ENCODE measurements at places on chromosomes 4 and X.

GRCh38 chr4:101393256-101393655 lies 45.9 kb upstream of the PPP3CA start:
- no peak for DNase-seq

- DNase-seq = no peak
Measured at GRCh38 chr4:131547506-131547981, 1601.5 kb upstream of the PCDH10 start.

- DNase-seq = no peak
Measured at GRCh38 chrX:118368398-118368797, 22.5 kb downstream of the WDR44 start.

DNA sequence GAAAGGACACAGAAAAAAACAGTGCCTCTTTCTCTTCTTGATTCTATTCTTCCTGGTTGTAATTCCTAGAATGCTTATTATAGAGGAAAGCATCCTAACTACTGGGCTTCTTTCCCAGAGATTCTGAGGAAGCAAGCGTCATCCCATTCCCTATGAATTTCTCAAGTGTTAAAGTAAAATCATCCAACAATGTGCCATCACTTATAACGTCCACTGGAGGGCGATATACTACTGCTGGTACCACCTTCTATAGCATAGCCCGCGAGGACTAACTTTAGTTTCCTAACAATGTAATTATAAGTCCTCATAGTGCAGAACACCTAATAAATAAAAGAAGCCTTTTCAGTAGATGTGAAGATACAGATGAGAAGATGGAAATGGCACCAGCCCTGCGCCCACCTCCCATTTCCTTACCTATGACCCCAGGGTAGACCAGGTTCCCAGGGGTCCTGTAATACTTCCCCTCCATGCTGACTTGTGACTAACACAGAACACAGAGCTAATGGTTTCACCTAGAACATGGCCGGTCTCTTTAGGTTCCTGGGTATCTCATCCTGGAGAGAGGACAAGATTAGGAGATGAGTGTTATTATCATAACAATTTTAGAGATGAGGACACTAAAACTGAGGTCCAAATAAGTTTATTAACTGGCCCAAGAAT lies 4.2 kb downstream of the CENPVL3 start:
- DNase-seq = no peak

DNA sequence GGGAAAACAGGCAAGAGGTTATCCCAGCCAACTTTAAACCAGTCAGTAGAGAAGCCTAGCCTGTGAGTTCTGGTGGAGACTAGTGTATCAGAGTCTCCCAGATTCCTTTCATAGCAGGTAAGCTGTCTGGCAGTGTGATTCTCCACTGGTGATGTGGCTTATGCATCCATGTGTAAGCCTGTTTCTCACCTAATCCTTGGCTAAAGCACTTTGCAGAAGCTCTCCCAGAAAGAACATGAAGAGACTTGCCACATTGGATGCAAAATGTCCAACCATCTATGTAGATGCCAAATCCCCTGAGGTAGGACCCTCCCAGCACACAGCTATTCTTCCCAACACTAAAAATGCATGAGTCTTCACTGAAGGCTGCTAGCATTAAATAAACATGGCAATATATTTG lies 111.7 kb downstream of the CHRNA9 start:
- no peak for DNase-seq

- no peak for DNase-seq
Measured at GRCh38 chrX:19695884-19696283, 180.6 kb upstream of the MAP3K15 start.

- no peak for DNase-seq
Measured at GRCh38 chrX:18465051-18465450, 39.6 kb downstream of the CDKL5 start.

DNA sequence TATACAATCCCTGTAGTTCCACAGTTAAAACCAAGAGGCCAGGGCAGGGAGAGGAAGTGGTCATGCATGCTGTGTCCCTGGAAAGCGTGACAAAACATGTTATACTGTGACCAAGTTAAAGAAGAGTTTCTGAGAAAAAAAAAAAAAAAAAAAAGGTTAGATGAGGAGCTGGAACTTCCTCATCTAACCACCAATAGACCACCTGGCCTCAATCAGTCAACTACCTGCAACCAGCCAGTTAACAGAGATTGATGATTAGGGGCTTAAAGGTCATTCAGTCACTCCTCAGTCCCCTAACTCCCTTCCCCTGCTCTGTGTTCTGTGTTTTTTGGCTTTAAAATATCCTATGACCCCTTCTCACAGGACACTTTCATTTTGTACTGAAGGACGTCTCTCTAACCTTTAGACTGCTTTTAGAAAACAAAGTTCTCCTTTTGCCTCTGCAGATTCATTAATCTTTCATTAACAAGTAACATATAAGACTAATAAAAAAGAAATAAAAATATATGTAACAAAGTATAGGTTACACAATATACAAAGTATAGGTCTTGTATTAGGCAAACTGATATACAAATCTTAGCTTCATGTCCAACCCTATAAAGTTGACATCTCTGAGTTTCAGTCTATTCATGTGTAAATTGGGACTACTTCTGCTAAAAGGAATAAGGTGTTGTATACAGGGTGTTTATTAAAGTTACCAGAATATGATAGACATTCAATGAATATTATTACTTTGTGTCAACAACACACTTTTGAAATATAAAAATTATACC lies 179.1 kb upstream of the NDST4 start:
- no peak for DNase-seq

- no peak for DNase-seq
Measured at GRCh38 chrX:110421500-110422455, 63.1 kb downstream of the RTL9 start.

GRCh38 chr4:8431553-8431952 lies 9.0 kb downstream of the ACOX3 start:
- no peak for DNase-seq

DNA sequence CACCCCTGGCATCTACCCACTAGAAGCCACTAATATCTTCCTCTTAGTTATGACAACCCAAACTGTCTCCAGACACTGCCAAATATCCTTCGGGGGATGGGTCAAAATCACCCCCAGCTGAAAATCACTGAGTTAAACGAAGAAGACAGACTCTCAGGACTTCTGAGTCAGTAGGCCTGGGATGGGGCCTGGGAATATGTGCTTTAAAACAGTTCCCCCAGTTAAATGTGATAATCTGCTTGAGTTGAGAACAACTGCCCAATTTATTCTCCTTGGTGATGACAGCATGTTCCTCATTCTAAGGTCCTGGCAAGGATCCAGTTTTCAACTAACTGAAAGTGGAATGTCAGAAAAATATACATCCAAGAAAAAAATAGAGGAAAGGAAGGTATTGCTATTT lies 52.4 kb downstream of the CBLL2 start:
- DNase-seq = no peak

- DNase-seq = no peak
Measured at GRCh38 chr4:108443585-108443984, 176.8 kb upstream of the RPL34 start.

GRCh38 chrX:10160211-10160610 lies 3.4 kb downstream of the CLCN4 start:
- no peak for DNase-seq

- no peak for DNase-seq
Measured at GRCh38 chr4:75512386-75513211, 1.6 kb downstream of the RCHY1 start.

GRCh38 chr4:130147641-130148040 lies 1051.7 kb downstream of the C4orf33 start:
- no peak for DNase-seq

DNA sequence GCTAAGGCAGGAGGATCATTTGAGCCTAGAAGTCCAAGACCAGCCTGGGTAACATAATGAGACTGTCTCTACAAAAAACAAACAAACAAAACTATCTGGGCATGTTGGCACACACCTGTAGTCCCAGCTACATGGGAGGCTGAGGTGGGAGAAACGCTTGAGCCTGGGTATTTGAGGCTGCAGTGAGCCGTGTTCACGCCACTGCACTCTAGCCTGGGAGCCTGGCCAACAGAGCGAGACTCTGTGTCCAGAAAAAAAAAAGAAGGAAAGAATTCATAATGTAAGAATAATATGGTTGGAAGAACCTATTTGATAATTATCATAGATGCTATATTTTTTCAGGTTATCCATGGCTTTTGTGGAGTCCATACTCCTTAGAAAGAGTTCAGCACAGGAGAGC lies 26.0 kb upstream of the DCHS2 start:
- no peak for DNase-seq

GRCh38 chr4:169345316-169345721 lies 74.6 kb upstream of the SH3RF1 start:
- DNase-seq = no peak

GRCh38 chrX:2627272-2627867 lies 63.7 kb upstream of the CD99 start:
- no peak for DNase-seq

- no peak for DNase-seq
Measured at GRCh38 chr4:100288161-100288560, 97.9 kb upstream of the DDIT4L start.

GRCh38 chr4:3403348-3403906 lies 38.3 kb upstream of the HGFAC start:
- no peak for DNase-seq

- no peak for DNase-seq
Measured at GRCh38 chr4:186002853-186003252, 66.1 kb upstream of the TLR3 start.

GRCh38 chr4:41994461-41994985 lies 4.2 kb downstream of the SLC30A9 start:
- no peak for DNase-seq

GRCh38 chr4:147482281-147482680 lies 1.4 kb downstream of the EDNRA start:
- no peak for DNase-seq

GRCh38 chr4:102430461-102430910 lies 70.7 kb upstream of the NFKB1 start:
- no peak for DNase-seq

DNA sequence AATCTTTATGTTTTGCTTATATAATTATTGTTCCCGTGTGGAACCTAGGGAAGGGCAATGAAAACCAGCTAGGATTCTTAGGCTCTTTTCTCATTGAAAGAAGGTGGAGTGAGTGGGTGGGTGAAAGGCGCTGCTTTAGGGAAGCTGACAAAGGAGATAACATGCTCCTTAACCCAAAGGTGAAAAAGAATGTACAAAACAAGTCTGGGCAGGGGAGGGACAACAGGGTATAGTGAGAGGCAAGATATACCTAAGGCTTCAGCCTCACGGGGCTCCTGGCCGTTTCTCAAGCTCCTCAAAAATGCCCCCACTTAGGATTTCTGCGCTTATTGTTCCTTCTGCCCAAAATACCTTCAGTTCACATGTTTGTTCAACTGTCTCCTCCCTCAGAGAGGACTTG lies 1.8 kb downstream of the SH2D1A start:
- DNase-seq = no peak

DNA sequence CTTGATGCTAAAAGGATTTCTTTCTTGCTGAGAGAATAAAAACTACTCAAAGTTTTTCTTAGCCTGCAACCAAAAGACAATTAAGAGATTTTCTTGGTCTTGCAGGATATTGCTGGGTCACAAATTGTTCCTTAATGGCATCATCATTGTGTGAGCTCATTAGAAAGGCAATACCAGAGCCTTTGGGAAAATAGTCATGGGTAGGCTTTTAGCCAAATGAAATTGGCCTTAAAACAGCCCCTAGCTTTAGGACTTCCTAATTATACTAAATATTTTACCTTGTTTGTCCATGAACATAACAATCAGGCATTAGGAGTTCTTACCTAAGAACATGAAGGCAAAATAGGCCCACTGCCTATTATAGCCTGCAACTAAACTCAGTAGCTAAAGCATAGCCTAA lies 10.4 kb upstream of the FAM13A start:
- DNase-seq = no peak

- no peak for DNase-seq
Measured at GRCh38 chr4:123618606-123619005, 222.0 kb downstream of the SPRY1 start.

GRCh38 chrX:108303682-108304081 lies 134.5 kb downstream of the COL4A6 start:
- no peak for DNase-seq

DNA sequence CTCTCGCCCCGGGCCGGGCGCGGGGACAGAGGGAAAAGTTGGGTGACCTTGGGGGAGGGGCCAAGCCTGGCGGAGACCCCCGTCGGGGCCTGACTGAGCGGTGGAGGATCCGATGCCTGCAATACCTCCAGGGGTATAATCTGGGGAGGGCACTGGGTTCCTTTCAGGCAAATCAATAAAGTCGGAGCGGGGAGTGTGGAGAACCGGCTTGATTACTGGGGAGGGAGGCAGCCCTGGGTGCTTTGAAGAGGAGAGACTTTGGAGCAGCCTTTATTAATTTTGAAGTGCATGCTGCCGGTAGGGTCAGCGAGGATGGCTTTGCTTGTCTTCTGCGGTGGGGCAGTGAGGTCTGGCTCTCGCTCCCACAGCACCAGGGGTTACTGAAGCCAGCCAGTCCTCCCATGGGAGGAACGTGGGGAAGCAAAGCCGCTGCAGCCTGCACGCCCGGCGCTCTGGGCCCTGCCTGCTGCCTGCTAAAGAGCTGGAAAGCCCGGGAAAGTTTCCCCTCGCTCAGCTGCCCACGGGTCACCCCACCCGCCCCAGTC lies 403 bp upstream of the LGI2 start:
- DNase-seq = no peak

GRCh38 chr4:111699165-111699564 lies 446.1 kb upstream of the FAM241A start:
- DNase-seq = no peak

DNA sequence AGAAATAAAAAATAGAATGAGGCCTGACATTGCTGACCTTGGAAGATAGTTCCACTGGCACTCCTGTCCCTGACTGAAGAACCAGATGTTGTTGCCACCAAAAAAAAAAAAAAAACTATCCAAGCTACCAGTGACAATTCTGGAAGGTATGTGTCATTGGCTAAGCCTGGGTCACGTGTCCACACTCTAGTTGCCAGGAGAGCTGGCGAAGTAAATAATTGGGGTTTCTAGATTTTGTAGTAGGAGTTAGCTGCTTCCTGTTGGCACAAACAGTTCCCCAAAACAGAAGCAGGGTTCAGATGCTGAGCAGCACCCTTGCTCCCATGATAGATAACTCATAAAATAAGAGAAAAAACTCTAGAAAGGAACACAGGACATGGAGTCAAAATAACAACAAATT lies 20.5 kb downstream of the MND1 start:
- no peak for DNase-seq

DNA sequence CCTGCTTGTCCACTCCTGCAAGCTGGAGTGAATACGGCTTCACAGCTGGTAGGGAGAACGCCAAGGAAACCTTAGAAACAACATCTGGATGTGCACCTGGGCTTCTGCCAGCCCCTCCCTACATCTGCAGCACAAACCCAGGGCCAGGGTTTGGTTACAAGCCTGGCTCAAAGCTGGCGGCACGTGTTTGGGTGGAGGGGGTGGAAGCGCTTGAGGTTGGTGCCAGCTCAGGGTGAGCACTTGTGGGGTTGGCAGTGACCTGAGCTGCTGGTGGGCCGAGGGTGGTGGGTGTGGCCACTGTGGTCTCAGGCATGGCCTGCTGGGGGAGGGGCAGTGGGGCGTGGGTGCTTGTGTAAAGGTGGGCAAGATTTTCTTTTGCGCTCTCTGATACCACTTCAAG lies 15.6 kb downstream of the ELF4 start:
- no peak for DNase-seq

- no peak for DNase-seq
Measured at GRCh38 chr4:186936496-186937375, 213.1 kb upstream of the FAT1 start.

GRCh38 chr4:119290598-119290997 lies 31.3 kb downstream of the FABP2 start:
- no peak for DNase-seq

- DNase-seq = no peak
Measured at GRCh38 chr4:108398316-108398715, 222.1 kb upstream of the RPL34 start.

Data from stimulated activated CD4-positive, alpha-beta T cell treated with anti-CD3 and anti-CD28 coated beads, Interleukin-1b, Interleukin-23, amount 100 ng/mL, for 1 hour (primary cell).